HepG2 (cell line): ENCODE measurements at places on chromosomes 4 and X. TPM values are rescaled to one million over a fixed set of nuclear protein-coding genes. Genes with fewer than 3 reads are reported as not detected.
A peak's percentile ranks its signal among the peaks of the same experiment; 100 is the strongest.

- no peak overlapping the region for H3K27ac ChIP-seq
- no peak overlapping the region for H3K4me3 ChIP-seq
- H3K4me1 ChIP-seq, result no peaks in the 10 kb centered on the region
- no peaks in the 10 kb centered on the region for H3K36me3 ChIP-seq
- no peaks in the 10 kb centered on the region for H3K27me3 ChIP-seq
- DNase-seq, result no peak
Measured at GRCh38 chrX:17919896-17920446, 58.9 kb upstream of the RAI2 start.

The PRRG3 gene
- polyA plus RNA-seq, result not detected in 2 replicates

The CYBB gene
- not detected in 2 replicates for polyA plus RNA-seq

The CCNI gene
- polyA plus RNA-seq, result 98.7 and 122 TPM in 2 replicates

DNA sequence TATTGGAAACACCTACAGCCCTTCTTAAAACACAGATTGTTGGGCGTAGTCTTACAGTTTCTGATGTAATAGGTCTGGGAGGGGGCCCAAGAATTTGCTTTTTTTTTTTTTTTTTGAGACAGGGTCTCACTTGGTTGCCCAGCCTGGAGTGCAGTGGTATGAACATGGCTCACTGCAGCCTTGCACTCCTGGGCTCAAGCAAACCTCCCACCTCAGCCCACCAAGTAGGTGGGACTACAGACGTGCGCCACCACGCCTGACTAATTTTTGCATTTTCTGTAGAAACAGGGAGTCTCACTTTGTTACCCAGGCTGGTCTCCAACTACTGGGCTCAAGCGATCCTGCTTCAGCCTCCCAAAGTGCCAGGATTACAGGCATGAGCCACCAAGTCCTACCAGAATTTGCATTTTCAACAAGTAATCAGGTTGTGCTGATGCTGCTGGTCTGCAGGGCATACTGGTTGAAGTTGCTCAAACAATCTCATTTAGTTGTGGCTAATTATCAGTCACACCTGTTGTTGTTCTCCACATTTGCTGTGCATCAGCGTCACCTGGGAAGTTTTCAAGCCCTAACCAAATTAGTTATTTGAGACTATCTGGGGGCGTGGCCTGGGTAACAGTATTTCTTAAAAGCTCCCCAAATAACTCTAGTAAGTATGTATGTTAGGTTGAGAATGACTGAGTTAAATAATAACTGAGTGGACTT lies 14.0 kb downstream of the TMEM154 start:
- no peaks in the 10 kb centered on the region for H3K4me1 ChIP-seq
- no peak overlapping the region for H3K27ac ChIP-seq
- H3K27me3 ChIP-seq, result peaks cover 1% of the 10 kb centered on the region; the same call in 1 of the 2 replicates

GRCh38 chr4:101102114-101102742 lies 245.1 kb downstream of the PPP3CA start:
- H3K4me1 ChIP-seq, result no peaks in the 10 kb centered on the region
- H3K27ac ChIP-seq, result no peak overlapping the region
- no peak overlapping the region for H3K4me3 ChIP-seq
- no peaks in the 10 kb centered on the region for H3K36me3 ChIP-seq
- no peak for DNase-seq

The LUZP4 gene
- not detected in 2 replicates for polyA plus RNA-seq

- DNase-seq, result no peak
- H3K27me3 ChIP-seq, result no peaks in the 10 kb centered on the region; the same call in 2 of the 3 replicates
- peaks cover 46% of the 10 kb centered on the region for H3K4me1 ChIP-seq
- no peak overlapping the region for H3K4me3 ChIP-seq
Measured at GRCh38 chr4:153346563-153346962, 2.1 kb downstream of the MND1 start.

DNA sequence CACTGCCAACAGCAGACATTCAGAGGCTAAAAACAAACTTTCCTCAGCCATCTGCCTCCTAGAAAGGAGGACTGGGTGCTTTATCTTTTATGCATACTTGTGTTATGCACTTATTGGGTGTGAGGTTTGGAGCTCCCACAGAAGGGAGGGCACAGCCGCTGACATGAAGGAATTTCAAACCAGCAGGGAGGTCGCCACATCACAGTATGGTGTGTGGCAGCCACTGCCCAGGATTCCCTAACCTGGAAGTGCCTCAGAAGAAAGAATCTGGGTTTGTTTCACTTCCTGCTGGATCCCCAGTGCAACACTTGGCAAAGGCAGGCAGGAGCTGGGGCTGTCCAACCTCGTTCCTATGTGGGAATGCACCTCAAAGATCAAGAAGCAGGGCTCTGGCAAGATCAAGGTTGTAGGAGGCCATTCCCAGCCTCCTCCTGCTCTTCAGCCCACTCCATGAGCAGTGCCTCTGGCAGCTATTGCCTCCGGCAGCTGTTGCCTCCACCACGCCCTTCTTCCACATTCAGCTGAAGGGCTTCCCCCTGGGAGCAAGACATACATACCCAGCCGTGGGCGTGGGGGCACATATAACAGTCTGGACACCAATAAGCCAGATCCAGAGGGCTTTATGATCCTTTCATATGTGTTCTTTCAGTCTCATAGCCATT lies 109.0 kb upstream of the MAMLD1 start:
- H3K27me3 ChIP-seq, result no peaks in the 10 kb centered on the region
- no peak overlapping the region for H3K4me3 ChIP-seq

DNA sequence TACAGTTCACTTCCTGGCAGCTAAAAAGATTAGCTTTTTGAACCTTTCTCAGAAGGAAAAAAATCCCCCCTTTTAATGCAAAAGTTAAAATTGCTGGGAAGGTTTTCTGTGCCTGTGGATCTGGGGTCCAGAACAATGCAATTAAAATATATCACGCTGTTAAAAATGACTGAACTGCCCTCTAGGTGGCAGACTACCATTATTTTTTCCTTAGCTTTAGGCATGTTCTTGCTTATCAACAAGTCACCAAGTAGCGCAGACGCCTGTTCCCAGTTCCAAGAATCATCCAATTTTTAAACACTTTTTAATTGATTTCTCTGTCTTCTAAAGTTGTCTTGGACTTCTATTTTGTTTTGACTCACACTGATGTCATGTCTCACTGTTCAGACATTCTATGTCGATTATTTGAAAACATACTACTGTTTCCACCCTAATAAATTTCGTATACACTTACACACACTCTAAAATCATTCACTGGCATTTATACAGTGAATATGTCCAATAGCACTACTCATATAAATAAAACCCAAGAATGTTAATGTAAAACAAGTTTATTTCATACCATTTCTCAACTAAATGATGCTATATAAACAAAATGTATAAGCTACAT lies 661.6 kb downstream of the RAPGEF2 start:
- no peak overlapping the region for H3K27ac ChIP-seq
- no peaks in the 10 kb centered on the region for H3K36me3 ChIP-seq
- H3K4me3 ChIP-seq, result no peak overlapping the region
- peak; percentile 31 for DNase-seq
- H3K27me3 ChIP-seq, result no peaks in the 10 kb centered on the region

DNA sequence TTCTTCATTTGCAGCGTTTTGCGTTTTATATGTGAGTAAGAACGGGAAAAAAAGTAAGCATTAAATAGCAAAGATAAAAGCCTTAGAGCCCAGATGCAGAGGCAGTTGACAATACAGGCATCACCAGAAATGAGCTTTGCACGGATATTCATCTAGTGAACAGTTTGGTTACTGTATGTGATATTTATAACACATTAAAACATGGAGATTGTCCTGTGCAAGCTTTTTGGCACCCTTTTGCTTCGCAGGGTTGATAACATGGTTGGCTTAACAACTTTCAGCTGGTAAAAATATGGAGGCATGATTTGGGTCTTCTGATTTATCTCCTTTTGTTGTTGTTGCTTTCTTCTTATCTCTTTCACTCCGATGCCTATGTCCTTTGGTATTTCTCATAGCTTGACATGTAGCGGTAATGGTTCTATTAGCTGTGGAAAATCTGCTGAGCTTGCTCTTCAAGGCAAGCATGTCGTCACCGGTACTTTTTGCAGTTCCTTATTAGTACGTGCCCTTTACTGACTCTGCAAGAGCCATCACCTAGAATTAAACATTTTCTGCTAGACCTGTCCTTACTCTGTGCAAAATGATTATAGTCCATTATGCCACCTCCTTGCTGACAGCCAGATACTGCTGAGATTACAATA lies 102.9 kb downstream of the PCDH7 start:
- H3K36me3 ChIP-seq, result no peaks in the 10 kb centered on the region
- no peak for DNase-seq
- no peak overlapping the region for H3K27ac ChIP-seq
- no peaks in the 10 kb centered on the region for H3K4me1 ChIP-seq
- H3K4me3 ChIP-seq, result no peak overlapping the region

GRCh38 chr4:173124209-173124865 lies 44.3 kb upstream of the GALNT7 start:
- DNase-seq, result no peak
- no peak overlapping the region for H3K27ac ChIP-seq
- H3K27me3 ChIP-seq, result no peaks in the 10 kb centered on the region
- no peak overlapping the region for H3K4me3 ChIP-seq

GRCh38 chr4:137432446-137433311 lies 99.6 kb downstream of the PCDH18 start:
- no peaks in the 10 kb centered on the region for H3K36me3 ChIP-seq
- H3K4me3 ChIP-seq, result no peak overlapping the region
- no peaks in the 10 kb centered on the region for H3K27me3 ChIP-seq
- no peak for DNase-seq
- H3K4me1 ChIP-seq, result no peaks in the 10 kb centered on the region

The CCDC149 gene
- 0.59 and 0.95 TPM in 2 replicates for polyA plus RNA-seq
